NCI-H2081 treated with DMSO at 0.1 percent for 48 hours (cell line): ENCODE measurements at places on chromosomes 3 and 15.

- no peak for DNase-seq
These were observed 15.4 kb downstream of the PDHB start for GRCh38 chr3:58418227-58418626.

- no peak for DNase-seq
These were observed 26.3 kb downstream of the TLNRD1 start for GRCh38 chr15:81026836-81027599.

GRCh38 chr3:72049300-72049699 lies 264.4 kb upstream of the PROK2 start:
- DNase-seq, result no peak

GRCh38 chr3:116630494-116630893 lies 79.1 kb upstream of the TUSC7 start:
- DNase-seq, result no peak

DNA sequence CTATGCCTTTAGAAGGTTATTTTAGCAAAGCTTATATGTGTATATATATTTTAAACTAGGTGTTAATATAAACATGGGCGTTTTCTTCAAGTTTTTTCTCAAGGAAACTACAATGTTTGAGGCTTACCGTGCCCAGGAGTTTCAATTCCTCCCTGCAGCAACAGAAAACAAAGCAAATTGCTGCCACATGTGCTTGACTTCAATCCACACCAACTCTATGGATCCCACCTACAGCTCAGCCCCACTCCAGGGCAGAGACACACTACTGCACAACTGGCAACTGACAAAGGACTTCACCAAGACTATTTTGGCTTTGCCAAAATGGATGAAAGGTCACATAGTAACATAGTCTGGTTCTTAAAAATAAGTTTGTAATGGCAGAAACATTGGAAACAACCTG lies 346.6 kb downstream of the ERC2 start:
- no peak for DNase-seq

DNA sequence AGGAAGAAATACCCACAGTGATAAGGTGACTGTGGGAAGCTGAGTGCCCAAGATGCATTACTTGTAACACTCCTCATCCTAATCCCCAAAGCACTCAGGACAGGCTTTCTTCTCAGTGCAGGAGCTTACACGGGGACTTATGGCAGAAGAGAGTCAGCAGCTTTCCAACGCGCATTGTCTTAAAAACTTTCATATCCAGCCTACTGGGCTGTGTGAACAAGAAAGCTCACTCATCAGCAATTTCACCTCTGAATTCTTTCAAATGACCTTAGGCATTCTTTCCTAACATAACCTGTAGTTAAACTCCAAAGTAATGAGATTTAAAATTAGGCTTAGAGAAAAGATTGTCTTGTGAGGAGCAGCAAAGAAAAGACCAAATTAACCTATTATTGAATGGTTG lies 132.3 kb downstream of the KCNAB1 start:
- DNase-seq, result no peak

DNA sequence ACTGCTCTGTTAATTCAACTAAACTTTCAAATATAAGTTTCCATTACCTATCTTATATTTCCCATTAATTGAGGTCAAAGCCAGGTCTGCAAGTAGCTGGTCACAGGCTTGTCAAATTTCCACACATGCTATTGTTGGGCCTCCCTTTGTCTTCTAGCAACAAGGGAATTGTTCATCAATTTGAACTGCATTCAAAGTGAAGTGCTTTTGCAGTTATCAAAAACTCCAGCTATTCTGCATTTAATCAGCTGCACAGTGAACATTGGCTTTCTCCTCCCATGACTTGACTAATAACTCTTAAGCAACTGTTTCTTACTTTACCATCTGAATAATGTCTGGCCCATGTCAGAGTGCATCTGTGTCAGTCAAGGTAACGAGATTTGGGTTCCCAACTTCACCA lies 198.4 kb downstream of the KCNH8 start:
- DNase-seq, result no peak

DNA sequence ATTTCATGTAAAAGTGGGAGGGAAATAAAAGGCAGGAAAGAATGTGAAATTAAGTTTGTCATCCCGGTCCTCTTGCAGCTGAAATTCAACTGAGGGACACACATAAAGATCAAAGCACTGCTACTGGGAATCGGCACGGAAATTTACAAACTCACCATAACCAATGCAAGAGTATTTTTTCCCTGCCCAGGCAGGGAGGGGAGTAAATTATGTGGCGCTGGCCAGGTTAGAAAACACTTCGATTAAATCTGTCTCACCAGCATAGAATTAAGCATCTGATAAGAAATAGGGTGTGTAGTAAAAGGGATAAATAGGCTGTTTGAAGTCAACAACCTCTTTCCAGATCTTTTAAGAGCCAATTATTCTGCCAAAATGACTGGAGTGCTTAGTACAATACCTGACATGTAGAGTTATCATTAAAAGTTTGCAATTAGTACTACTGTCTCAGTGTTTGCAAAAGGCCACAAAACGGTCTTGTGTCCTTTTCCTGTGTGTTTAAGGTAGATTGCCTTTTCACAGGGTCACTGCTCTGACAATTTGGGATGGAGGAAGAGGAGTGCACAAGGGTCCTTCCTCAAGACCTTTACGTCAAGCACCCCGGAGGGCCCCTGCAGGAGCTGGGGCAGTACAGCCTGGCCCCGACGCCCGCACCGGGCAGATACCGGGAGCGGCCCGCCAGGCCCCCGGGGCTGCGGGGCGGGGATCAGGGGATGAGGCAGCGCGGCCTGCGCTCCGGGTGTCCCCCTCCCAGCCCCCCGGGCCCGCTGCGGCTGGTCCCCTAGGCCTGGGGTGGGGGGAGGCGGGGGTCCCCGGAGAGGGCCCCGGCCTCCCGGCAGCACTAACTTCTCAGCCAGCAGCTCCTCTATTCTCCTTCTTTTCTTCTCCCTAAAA lies 651 bp downstream of the UBA3 start:
- no peak for DNase-seq

DNA sequence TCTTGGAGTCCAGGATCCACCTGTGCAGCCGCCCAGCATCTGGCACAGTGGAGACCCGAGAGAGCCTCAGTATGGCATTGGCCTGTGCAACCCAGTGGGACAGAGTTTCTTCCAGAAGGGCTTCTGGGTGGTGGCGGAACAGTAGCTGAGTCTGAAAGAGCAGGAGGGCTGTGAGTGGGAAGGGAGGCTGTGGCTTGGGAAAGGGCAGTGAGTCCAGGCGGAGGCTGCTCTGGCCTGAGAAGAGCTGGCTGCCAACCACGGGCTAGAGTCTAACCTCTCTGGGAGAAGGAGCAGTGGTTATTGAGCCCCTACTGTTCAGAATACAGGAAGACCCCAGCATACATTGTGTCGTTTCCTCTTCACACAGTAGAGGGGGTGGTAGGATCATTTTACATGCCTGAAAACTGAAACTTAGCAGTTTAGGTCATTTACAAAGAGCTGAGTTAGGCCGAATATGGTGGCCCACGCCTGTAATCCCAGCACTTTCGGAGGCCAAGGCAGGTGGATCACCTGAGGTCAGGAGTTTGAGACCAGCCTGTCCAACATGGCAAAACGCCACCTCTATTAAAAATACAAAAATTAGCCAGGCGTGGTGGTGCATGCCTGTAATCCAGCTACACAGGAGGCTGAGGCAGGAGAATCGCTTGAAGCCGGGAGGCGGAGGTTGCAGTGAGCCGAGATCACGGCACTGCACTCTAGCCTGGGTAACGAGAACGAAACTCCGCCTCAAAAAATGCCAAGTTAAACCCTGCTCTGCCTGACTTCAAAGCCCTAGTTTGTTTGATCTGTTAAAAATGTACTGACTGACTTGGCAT lies 3.2 kb downstream of the AEN start:
- DNase-seq, result no peak

DNA sequence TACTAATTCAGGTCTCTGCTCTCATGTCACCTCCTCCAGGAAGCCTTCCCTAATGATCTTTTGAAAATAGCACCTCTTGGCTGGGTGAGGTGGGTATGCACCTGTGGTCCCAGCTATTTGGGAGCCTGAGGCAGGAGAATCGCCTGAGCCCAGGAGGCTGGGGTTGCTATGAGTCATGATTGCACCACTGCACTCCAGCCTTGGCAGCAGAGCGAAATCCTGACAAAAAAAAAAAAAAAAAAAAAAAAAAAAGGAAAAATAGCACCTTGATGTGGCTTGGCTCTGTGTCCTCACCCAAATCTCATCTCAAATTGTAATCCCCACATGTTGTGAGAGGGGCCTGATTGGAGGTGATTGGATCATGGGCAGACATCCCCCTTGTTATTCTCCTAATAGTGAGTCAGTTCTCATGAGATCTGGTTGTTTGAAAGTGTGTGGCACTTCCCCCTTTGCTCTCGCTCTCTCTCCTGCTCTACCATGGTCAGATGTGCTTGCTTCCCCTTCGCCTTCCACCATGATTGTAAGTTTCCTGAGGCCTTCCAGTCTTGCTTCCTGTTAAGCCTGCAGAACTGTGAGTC lies 11.2 kb upstream of the RNU6-1 start:
- DNase-seq, result no peak

GRCh38 chr3:179819379-179819778 lies 166.5 kb downstream of the USP13 start:
- DNase-seq, result no peak

DNA sequence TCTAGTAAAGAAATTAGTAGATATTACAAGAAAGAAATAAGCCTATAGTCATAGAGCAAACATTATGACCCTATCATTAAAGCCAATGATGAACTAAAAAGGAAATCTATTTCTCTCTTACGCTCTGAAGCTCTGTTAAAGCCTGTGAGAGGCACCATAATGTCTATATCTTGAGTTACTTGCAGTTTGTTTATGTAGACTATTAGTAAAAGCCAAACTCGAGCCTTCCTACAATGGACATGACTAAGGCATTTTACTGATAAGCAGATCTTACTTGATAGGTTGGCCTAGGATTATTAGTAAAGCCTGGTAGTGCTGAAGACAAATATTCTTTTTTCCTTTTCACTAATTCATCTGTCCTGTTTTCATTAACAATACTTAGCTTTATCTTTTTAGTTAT lies 32.7 kb downstream of the LRRC3B start:
- DNase-seq, result no peak

DNA sequence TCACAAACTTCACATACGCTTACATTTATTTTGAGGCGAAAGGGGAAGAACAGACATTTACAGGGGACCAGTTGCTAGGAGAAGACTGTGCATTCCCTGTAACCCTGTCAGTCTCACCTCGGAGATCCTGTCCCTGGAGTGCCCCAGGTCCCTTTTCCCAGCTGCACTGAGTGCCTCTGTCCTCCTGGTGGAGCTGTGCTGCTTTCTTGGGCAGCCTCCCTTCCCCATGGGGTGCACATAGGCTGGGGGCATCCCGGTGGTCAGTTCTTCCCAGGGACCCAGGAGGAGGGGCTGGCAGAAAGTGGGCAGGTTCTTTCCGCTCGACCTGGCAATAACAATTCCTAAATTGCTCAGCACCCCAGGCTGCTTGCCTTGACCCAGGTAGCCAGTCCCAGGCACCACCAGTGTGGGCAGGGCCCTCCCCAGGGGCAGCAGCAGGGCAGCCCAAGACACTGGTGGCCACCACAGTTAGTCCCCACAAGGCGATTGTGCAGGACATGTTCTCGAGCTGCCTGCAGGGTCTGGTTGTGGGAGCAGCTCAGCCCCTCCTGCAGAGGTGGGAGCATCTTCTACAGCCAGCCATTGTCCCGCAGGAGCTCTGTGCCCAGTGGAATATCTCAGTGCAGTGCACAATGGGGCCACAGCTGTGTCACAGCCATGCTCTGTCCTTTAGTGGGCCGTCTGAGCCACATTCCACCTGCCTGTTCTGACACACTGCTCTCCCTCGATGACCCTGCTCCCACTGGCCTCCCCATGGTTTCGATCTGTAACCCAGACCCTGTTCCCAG lies 36.3 kb downstream of the APBA2 start:
- no peak for DNase-seq

DNA sequence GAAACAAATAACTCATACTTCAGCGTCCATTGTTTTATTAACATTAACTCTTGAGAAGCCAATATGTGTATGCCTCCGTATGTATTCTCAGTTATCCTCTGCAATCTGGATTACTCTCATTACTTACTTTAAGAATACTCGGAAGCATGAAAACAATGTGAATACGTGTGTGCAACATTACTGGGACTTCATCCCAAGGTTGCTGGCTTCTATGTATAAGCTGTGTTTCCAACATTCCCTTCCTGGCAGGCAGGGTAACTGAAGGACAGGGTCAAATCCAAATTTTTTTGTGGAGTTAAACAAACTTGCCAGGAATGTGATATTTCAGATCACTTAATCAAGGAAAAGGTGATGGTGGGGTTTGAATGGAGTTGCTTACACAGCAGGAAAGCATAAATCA lies 34.5 kb upstream of the NR1I2 start:
- no peak for DNase-seq

- DNase-seq, result no peak
These were observed 262.2 kb downstream of the CHL1 start for GRCh38 chr3:458653-459310.

GRCh38 chr3:124361566-124361965 lies 368.7 kb upstream of the UMPS start:
- DNase-seq, result no peak

- DNase-seq, result no peak
These were observed 50.4 kb downstream of the GHSR start for GRCh38 chr3:172397716-172398405.

GRCh38 chr3:132535575-132536441 lies 61.3 kb upstream of the ACKR4 start:
- DNase-seq, result peak; percentile 22

- no peak for DNase-seq
These were observed 192.8 kb upstream of the ST8SIA2 start for GRCh38 chr15:92200891-92201290.

- no peak for DNase-seq
These were observed 70.0 kb upstream of the ALDH1A3 start for GRCh38 chr15:100809587-100809986.

GRCh38 chr15:52717924-52718323 lies 38.7 kb upstream of the ATOSA start:
- DNase-seq, result no peak

GRCh38 chr3:197183582-197183981 lies 114.8 kb downstream of the DLG1 start:
- DNase-seq, result peak; percentile 81

DNA sequence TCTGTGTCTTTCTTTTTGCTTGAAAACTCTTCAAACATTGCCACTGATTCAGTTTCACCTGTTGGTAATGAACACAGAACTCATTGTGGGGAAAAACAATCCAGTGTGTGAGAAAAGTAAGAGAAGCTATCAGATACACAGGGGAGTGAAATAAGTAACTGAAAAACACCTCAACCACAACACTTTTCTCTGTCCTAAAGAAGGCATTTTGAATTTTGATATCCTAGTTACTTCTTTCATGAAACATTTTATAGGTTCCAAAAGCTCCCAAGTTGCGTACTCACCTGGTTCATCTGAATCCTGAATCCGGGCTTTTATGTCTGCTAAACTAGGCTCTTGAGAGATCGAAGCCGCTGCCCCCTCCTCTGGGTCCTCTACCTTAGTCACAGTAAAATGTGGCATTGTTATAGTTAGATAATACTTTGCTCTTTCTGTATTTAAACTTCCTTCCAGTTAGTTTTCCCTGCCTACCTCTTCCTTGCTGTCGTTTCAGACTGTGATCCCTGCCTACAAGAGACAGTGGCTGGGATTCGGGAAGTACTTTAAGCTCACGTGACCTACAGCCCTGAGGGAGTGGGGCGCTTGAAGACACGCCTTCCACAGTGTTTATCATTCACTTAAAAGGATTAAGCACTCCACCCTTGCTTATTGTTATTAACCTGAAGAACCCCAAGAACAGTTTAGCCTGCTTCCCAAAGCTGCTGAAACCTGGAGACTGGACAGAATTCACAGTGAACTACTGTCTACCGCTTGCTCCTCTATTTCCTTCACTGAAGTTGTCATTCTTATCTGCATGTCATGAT lies 19.1 kb downstream of the SLC12A6 start:
- no peak for DNase-seq
